Hepatocyte (in vitro differentiated cells): ENCODE measurements at places on chromosomes 1 and 21. TPM values are rescaled to one million over a fixed set of nuclear protein-coding genes. Genes with fewer than 3 reads are reported as not detected.

OLIG2 gene
- not detected in 2 replicates for total RNA-seq

HSD11B1 gene
- 1.7 and 2.1 TPM in 2 replicates for total RNA-seq

KCNQ4 gene
- total RNA-seq, result not detected in 2 replicates

PGM1 gene
- 76.1 and 88.9 TPM in 2 replicates for total RNA-seq

APCS gene
- total RNA-seq, result 1.2 TPM in 1 of 2 replicates, not detected in the other

FUBP1 gene
- 145 and 151 TPM in 2 replicates for total RNA-seq
